ENCODE measurements at places on chromosomes 3 and 15.

- DNase-seq = no peak
Measured at GRCh38 chr3:160473221-160473620, 23.6 kb upstream of the TRIM59 start.

- DNase-seq = no peak
Measured at GRCh38 chr15:48059791-48060190, 61.0 kb upstream of the SLC24A5 start.

GRCh38 chr3:195447201-195447600, 4.4 kb upstream of the ACAP2 start:
- DNase-seq = no peak

DNA sequence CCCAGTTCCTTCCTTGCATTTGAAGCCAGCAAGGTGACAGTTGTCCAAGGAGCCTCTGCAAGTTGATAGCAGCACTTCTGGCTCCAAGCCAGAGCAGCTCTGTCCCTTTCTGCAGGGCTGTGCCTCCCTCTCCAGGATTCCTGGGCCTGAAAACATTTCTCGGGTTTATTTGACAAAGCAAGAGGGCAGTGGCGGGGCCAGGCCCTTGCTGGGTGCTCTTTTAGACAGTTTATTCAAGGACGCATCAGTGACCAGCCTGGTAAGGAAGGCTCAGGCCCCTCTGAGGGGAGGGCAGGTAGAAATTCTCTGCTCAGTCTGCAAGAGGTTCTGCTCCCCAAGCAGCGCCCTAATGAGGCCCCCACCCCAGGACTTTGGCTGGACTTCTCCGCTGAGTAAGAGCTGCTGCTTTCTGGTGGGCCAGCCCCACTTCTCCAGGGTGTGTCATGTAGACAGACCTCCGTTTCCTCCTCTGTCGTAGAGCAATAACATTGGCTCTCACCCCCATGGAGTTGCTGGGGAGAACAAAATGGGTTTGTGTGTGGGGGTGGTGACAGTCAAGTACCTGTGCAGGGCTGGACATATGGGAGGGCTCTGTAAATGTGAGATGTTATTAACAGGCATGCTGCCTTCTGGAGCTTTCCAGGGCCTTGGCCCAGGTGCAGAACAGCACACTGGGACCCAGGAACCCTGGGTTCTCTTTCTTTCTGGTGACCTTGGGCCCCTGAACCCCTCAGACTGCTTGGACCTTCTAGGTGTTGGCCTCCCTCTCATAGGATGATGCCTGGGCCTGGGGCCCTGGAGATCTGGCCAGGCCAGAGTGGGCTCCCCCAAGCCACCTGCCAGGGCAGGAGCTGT, 146.2 kb upstream of the TLE3 start:
- DNase-seq = no peak

Data from stimulated activated CD4-positive, alpha-beta T cell treated with anti-CD3 and anti-CD28 coated beads, Interleukin-2, amount 100 ng/mL, for 24 hours (primary cell).